CD8-positive, alpha-beta memory T cell (primary cell): ENCODE measurements at places on chromosomes 5 and 9.

DNA sequence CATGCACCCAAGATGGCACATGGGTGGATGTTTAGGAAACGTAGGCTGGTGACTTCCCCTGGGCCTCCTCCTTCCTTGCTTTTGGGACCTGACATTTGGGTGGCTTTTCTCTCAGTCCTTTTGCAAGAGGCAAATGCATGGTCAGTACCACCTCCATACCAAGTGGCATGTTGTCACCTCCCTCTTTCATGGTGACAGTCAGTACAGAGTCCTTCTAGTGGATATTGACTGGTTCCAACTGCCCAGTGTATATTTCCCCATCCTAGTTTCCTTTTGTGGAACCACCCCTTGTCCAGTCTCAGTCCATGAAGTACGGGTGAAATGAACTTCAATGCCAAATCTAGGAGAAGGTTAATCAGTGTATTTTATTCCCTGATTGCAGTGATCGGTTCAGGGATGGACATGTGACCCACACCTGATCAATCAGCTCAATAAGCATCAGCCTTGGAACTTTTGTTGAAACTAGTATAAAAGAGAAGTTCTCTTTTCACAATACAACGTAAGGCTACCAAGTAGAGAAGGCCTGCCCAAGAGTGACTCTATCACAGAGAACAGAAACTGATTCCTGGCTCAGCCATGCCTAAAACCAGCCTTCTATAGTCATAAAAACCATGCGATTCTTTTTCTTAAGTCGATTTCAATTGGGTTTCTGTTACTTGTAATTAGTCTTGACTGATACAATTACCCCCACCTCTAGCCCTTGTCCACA is 143.4 kb upstream of the KLF9 start:
- DNase-seq = no peak

- DNase-seq = no peak
Measured at GRCh38 chr5:126359884-126360283, 63.3 kb upstream of the GRAMD2B start.

DNA sequence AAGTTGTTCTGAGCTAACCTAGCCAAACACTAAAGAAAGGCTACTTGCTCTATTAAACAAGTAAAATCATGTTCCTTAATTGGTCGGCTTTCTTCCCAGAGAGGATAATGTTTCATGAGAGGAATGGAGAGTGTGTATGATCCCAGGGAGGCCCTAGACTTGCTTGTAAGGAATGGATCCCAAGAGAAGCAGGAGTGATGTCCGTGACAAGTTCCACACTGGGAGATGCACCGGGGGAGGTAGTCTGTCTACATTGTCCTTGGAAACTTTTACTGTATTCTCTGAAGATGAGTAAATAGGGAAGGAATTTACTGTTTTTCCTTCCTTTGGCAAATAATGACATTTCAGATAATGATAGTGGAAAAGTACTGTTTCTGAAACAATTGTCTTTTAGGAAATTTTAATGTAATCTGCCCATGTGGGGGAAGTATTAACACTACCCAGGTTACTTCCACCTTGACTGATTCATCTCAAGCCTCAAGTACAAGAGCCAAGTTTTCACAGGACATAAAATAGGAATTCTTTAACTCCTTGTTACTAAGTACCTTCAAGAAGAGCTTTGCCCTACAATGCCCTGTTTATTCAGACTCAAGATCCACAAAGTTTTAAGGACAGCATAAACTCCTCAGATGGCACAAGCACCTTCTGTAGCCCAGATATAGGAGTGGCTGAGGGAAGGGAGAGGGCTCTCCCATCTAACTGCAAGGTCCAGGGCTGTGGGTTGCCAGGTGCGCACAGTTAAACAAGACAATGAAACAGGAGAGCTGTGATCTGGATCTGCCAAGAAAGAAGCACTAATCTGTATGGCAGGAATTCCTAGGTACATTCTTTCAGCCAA is 152.1 kb downstream of the GNA14 start:
- DNase-seq = no peak

GRCh38 chr9:2065704-2066103 is 50.6 kb downstream of the SMARCA2 start:
- no peak for DNase-seq

DNA sequence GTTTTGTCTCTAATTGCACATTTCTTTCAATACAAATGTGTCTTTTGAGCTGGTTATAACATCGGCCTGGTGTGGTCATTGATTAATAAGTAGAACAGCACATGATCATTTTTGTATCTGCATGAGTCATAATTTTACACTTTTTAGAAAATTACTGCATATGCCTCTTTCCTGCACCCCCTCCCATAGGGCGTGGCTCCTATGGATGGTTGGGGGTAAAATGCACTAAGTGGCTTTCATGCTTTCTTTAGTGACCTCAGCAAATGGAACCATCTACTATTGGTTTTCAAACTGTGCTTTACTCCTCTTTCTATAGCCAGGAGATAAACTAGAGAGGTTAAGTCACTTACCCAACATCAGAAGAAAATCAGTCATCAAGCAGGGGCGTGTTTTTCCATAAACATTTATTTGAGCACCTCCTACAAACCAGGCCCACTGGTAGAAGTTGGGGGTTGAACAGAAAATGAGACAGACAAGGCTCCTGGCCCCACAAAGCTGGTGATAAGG is 3.8 kb downstream of the ANXA6 start:
- no peak for DNase-seq
